Fibroblast of skin of scalp (primary cell): ENCODE measurements at places on chromosomes 16 and 17.

- DNase-seq, result no peak
Measured at GRCh38 chr17:21149621-21150020, 22.9 kb downstream of the DHRS7B start.

DNA sequence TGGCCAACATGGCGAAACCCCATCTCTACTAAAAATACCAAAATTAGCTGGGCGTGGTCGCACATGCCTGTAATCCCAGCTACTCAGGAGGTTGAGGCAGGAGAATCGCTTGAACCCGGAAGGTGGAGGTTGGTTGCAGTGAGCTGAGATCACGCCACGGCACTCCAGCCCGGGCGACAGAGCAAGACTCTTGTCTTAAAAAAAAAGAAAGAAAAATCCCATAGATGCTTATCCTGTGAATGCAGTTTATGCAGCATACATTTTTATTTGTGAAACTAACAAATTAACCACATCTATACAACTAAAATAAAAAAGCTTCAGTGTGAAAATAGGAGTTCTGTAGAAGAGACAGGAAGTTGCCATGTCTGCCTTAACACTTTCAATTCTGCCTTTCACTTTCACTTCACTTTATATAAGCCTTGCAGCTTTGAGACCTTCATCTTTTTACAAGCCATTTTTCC is 7.1 kb downstream of the IGSF6 start:
- DNase-seq, result no peak

- no peak for DNase-seq
Measured at GRCh38 chr16:19344224-19344801, 58.8 kb downstream of the CLEC19A start.

- no peak for DNase-seq
Measured at GRCh38 chr16:58435779-58436178, 43.5 kb downstream of the GINS3 start.

DNA sequence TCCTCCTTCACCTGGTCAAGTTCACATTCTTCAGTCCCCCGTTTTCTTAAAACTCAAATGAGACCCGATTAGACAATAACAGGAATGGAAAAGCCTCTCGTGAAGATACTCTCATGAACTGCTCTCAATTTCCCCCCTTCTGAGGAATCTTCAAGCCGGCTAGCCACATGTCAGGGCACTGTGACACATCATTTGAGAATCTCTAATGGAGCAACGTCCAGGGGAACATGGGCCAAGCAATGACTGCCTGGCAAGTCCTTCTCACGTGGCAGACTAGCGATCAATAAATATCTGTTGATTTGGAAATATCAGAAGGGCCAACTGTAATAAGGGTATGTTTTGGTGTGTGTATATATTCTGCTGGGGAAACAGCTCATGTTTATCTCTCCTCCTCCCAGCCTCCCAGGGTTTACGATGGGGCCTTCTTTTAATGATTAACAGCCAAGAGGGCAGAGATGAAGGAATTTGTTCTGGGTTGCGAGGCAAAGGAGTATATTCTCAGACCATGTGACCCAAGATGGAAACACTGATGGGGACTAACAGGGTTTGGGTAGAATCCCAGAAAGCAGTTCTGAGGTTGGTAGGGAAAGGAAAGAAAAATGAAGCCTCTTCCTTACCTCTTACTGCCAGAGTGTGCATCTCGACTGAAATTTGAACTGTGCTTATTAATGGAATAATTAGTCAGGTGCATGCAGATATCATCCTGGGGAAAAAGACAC is 21.4 kb downstream of the TTLL6 start:
- peak; percentile 73 for DNase-seq

- DNase-seq, result peak; percentile 36
Measured at GRCh38 chr16:4450931-4451519, 23.4 kb downstream of the NMRAL1 start.

- DNase-seq, result no peak
Measured at GRCh38 chr16:89801800-89802199, 14.6 kb downstream of the FANCA start.

- DNase-seq, result peak; percentile 39
Measured at GRCh38 chr16:20385844-20386832, 18.4 kb downstream of the PDILT start.

DNA sequence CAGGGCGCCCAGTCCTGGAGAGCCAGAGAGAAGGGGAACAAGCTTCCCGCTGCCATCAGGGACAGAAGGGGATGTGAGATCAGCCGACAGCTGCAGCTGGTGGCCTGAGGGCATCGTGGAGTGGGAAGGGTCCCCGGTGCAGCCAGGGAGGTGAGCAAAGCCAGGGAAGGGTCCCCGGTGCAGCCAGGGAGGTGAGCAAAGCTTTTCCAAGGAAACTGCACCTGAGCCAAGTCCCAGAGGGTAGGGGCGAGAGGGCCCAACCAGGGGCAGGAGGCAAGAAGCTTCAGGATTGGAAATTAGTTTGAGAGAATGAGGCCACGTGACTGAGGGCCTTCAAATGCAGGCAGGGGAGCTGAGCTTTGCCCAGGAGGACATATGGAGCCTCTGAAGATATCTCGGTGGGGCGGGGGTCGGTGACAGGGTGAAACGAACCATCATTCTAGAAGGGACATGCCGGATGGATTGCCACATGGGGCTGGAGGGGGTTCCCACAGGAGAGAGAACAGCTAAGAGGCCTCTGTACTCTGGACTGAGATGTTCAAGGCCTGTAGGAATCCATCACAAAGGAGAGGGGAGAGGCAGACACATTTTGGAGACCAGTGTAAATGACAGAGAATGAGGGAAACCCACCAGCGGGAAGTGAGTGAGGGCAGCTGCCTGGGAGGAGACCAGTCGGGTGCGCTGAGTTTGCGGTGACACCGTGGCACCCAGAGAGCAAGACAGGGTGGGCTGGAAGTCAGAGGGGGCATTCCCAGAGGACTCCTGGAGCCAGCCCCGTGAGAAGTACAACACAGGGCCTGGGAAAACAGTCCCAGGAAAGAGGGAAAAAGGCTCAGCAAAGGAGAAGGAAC is 31.4 kb upstream of the RPH3AL start:
- no peak for DNase-seq

GRCh38 chr17:75345514-75346167 is 56.4 kb upstream of the SLC25A19 start:
- no peak for DNase-seq

DNA sequence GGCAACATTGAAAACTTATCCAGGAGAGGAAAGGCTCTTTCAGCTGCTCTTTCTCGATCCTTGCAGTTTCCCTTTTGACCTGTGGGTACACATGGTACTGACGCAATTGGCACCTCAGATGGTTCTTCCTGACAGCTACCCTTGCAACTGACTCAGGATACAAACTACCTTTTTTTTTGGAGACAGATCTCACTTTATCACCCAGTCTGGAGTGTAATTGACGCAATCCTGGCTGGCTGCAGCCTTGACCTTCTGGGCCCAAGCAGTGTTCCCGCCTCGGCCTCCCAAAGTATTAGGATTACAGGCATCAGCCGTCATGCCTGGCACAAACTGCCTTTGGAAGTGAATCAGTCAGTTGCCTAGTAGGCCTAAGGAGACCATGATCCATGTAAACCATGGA is 607.2 kb downstream of the WWOX start:
- DNase-seq, result no peak

GRCh38 chr16:79571903-79572535 is 28.5 kb downstream of the MAF start:
- no peak for DNase-seq

GRCh38 chr16:63385714-63386432 is 1349.6 kb upstream of the CDH8 start:
- no peak for DNase-seq

DNA sequence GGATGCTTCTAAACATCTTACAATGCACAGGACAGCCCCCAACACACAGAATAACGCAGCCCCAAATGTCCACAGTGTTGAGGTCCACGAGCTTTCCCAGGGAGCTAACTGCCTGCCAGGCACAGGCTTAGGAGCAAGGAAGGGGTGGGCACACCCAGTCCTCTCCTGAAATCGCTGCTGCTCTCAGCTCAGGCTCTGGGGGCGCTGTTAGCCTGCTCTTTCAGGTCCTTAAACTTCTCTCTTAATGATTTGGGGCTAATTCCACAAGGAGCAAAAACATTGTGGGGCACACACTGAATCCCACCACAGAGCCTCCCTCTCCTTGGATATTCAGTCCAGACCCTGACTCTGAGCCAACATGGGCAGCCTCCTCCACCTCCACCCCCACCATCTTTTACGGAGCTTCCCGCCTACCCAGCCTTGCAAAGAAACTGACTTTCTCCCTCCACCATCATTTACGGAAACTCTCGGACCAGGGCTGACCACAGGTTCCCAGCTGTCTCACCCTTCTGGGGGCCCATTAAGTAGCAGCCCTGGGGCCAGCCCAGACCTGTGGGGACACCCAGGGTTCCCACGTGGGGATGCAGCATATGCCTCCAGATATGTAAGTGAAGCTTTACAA is 1.1 kb downstream of the CD300H start:
- peak; percentile 24 for DNase-seq
